ENCODE measurements at places on chromosomes 13 and 19.

- DNase-seq, result no peak
These were observed 11.3 kb upstream of the PNMA8A start for GRCh38 chr19:46482631-46483030.

DNA sequence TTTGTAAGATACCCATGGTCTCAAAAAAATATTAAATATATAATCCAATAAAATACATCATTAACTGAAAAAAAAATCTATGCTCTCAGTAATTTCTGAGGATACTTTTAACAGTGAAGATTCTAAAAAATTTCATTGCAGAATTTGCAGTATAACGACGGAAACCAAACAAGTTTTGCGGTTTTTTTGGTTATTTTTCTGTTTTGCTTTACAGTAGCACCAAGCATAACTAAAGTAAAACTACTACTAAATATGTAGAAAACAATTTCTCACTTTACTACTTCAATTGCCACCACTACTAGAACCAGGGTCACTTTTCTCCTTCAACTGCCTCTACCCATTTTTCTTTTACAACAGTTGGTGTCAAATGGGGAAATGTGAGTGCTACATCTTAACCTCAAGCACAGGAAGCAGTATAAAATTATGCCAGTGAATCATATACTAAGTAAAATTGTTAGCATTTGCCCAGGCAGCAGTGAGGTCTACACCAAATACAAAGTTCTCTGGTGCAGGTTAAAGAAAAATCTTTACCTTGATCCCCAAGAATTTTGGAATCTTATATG is 24.1 kb downstream of the MICU2 start:
- no peak for DNase-seq

GRCh38 chr13:30020726-30021312 is 170.4 kb upstream of the UBL3 start:
- no peak for DNase-seq

DNA sequence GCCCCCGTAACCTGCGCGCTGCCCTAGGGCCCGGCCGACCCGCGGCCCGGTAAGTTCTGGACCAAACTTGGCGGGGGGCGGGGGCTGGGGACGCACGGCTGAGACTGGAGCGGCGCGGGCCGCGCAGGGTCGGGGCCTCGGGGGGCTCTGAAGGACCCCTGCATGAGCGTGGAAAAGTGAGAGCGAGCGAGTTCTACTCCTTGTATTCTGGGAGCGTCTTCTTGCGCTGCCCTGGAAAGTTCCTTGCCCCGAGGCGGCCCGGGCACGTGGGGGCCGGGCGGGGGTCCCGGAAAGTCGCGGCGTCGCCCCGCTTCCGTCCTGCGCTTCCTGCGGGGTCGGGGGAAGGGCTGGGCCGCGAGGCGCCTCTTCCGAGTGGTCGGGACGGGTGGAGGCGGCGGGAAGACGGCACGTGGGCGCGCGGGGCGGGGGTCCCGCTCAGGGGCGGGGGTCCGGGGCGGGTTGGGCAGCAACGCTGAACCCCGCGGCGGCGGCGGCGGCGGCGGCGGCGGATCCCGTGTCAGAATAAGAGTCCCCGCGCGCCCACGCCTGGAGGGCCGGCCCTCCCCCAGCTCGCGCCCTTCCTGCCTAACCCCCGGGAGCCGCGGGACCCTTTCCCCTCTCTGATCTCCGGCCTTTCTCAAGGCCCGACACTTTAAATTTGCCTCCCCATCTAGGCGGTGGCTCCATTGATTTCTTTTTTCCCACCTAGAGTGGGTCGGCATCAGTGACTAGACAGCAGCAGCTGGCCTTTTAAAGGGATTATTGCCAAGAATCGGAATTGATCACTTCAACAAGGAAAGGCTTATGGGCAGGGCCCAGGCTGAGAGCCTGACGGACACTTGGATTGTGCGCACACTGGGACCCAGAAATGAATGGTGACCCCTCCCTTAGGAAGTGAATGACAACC is 749 bp downstream of the GATAD2A start:
- peak; percentile 54 for DNase-seq

DNA sequence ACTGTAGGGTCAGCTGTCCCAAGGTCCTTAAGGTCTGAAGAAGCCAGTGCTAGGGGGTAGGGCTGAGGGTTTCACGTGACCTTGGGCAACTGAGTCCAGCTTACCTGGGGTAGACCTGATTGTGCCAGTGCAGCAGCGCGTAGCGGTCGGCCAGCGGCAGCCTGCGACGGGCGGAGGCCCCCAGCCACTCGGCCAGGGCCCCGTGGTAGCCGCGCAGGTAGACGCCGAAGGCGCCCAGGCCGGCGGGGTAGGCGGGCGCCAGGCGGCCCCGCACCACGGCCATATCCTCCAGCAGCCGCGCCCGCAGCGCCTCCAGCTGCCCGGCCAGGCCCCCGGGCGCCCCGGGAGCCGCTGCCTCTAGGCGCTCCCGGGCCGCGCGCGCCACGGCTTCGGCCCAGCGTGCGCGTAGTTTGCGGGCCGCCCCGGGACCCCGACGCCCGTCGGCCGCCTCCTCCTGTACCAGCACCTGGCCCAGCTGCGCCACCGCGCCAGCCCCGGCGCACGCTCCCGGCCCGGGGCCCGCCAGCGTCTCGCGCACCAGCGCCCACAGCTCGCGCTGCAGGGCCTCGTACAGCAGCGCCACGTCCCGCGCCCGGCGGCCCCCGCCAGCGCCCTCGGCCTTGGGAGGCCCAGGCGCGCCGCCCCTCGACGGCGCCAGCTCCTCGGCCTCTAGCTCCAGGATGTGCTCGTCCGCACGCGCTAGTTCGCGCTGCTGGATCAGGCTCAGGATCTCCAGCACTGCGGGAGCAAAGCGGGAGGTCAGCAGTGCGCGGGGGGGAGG is 10.9 kb downstream of the EXOC3L2 start:
- no peak for DNase-seq

GRCh38 chr19:1248139-1248785 is at the start of gene MIDN:
MIDN (plus strand) TSS chr19:1248583; CDS start chr19:1250297, 1,714 bp downstream.
- DNase-seq, result peak; percentile 67

DNA sequence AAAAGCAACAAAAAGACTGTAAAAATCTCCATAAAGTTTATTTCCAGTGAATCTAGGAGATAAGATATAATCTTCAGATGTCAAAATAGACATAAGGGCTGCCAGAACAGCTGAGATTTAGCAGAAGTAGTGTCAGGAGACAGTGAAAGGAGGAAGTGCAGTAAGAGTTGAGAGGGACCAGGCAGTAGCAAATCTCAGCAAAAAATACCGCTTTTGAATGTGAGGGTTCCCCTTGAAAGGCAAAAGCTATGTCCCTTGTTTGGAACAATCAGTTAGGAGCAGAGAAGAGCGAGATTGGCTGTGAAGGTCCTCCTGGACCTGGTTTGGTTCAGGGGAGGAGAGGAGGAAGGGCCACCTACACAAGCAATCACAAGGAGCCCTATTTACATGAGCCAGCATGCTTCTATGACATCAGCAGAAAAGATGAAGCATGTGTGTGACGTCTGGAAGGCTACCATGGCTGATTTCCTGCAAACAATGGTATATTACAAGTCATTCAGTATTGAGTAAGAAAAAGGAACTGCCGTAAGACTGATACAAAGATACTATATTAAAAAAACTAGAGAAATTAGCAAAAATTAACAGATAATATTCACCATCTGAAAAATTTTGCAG is 98.9 kb upstream of the SIAH3 start:
- DNase-seq, result no peak

GRCh38 chr19:5091018-5091683 is 122.2 kb downstream of the KDM4B start:
- DNase-seq, result no peak

GRCh38 chr13:26697069-26697955 is 63.3 kb downstream of the GPR12 start:
- no peak for DNase-seq
